ENCODE measurements at places on chromosomes 4 and X.

DNA sequence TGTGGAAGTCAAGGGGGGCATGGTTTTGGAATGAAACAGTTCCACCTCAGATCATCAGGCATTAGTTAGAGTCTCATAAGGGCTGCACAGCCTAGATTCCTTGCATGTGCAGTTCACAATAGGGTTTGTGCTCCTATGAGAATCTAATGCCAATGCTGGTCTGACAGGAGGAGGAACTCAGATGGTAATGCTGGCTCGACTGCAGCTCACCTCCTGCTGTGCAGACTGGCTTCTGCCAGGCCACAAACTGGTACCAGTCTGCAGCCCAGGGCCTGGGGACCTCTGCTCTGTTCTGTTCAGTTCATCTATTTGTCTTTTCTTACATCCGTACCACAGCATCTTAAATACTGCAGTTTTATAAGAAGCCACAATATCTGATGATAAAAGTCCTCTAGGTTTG lies 12.2 kb upstream of the MSL3 start:
- DNase-seq, result no peak

DNA sequence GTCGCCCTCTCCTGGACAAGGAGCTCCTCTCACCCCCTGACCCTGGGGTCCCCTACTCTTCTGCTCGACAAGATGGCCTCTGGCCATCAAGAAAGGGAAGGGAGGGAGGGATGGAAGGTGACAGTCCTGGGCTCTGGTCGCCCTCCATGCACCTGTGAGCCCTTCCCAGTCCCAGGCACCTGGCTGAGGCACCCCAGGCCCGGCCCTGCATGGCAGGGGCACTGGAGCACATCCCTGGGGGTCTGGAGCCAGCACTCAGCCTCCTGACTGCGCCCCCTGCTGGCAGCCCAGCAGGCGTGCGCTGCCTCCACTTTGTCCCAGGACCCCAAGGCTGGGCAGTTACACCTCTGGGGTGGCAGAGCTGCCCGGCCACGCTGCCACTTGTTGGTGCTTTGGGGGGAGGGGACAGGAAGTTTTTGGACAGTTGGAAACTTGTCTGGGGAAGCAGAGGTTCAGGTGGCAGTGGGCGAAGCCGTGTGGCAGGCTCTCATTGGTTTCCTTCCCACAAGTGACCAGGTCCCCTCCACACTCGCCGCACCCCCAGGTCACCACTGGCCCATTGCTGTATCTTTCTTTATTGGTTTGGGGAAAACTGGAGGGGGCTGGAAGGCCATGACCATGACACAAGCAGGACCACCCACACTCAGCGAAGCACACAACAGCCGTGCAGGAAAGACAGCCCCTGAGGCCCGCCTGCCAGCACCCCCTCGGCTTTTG lies 4.3 kb downstream of the PNCK start:
- DNase-seq, result peak; percentile 58

GRCh38 chrX:119647552-119648420 lies 41.6 kb upstream of the NKRF start:
- peak; percentile 59 for DNase-seq

DNA sequence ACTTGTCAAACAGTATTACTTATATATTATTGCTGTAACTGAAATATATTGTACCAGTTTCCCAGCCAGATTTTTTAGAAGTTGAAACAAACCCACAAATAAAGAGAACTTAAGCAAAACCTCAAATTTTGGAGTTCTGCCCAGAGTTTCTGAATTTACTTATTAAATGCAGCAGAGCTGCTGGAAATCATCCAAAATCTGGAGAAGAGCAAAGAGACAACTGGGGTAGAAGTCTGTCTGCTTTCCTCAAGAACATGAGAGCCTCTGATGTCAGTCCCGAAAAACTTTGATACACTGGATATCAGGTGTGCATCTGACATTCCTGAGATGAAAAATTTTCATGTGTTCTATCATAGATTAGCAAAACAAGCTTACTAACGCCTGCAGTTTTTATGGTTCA lies 325.9 kb downstream of the NR3C2 start:
- DNase-seq, result no peak

DNA sequence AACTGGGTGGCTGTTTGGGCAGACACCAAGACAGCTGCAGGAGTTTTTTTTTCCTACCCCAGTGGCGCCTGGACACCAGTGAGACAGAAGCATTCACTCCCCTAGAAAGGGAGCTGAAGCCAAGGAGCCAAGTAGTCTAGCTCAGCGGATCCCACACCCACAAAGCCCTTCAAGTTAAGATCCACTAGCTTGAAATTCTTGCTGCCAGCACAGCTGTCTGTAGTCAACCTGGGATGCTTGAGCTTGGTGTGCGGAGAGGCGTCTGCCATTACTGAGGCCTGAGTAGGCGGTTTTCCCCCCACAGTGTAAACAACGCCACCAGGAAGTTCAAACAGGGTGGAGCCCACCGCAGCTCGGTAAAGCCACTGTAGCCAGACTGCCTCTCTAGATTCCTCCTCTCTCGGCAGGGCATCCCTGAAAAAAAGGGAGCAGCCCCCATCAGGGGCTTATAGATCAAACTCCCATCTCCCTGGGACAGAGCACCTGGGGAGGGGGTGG lies 171.4 kb downstream of the ARHGEF9 start:
- no peak for DNase-seq

GRCh38 chrX:69424161-69424560 lies 80.0 kb upstream of the NALF2 start:
- DNase-seq, result no peak

- DNase-seq, result no peak
Measured at GRCh38 chr4:39464886-39465501, 6.1 kb downstream of the LIAS start.

- DNase-seq, result no peak
Measured at GRCh38 chr4:11568511-11568910, 139.8 kb upstream of the HS3ST1 start.

DNA sequence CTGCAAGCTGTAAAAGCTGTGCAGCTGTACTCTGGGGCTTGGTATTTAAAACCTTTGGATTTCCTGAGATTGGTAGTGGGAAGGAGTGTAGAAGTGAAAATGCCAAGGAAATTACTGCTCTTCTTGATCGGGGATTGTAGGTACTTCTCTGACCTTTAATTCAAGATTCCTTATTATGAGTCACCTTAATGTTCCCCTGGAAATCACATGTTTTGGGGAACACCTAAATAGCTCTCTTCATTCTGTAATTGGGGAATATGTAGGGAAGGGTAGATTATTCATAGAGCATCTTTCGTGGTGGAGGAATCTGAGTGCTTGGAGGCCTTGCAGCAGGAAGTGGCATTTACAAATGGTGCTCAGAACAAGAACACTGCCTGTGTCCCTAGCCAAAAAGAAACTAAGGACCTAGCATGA lies 137.8 kb downstream of the UCHL1 start:
- DNase-seq, result no peak

DNA sequence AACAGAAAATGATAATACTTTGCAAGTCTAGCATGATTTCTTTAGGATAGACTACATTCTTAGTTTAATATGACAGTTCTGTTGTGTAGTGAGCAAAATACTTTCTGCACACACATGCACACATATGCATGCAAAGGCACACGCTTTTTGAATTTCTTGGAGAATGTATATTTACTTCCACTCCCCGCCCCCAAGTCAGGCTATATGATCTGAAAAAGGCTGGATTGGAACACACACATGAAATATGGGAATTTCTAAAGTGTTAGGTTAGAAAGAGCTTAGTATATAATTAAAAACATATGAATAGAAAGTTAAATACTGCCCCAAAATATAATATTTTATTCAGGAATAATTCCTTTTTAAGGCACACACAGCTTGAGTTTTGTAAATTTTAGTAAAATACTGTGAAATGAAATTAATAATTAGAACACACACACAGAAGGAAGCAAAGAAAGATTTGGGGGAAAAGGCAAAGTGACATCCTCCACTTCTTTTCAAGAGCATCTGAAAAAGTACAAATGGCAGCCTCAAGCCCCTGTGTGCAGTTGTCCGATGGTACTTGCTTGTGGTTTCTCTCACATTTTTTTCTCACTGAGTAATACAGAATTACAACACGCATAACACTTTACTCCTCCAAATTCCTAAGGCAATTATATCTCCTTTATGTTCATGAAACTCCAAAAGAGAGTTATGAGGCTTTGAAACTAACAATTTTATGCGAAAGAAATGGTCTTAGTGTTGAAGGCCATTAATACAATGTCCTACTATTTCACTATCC lies 228.9 kb upstream of the ETNPPL start:
- no peak for DNase-seq

DNA sequence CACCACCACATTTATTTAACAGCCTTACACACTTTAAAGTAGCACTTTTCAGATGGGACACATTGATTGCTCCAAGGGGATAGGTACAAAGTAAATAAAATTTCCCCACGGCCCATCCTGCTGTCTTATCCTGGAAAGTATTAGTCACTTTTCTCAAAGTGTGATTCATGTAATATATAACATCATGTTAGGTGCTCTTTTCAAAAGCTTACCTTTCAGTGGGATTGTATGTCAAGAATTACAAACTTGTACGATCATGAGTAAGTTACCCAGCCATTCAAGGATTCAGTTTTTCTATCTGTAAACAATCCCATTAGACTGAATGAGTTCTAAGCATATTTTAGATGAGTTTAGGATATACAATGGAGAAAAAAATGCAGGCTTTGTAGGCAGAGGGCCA lies 876.6 kb upstream of the GRID2 start:
- DNase-seq, result no peak

- DNase-seq, result no peak
Measured at GRCh38 chr4:109913596-109914241, 1.0 kb downstream of the EGF start.

GRCh38 chrX:20506739-20507138 lies 240.0 kb upstream of the RPS6KA3 start:
- DNase-seq, result no peak

DNA sequence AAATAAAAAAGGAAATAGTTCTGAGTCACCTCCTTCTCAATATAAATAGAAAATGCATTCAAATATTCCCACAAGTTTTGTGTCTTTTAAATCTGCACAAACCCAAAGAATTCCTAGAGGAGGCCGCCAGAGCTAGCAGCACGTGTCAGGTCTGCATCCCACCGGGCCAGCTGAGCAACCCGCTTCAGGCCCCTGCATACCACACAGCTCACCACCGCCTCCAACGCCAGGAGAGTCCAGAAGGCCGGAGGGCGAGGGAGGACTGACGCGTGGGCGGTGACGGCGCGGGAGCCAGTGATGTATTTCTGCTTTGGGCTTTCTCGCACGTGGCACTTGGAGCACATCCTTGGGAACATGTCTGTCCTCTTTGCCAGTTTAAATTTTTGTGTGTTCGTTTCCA lies 61.9 kb upstream of the CLDN34 start:
- DNase-seq, result no peak

DNA sequence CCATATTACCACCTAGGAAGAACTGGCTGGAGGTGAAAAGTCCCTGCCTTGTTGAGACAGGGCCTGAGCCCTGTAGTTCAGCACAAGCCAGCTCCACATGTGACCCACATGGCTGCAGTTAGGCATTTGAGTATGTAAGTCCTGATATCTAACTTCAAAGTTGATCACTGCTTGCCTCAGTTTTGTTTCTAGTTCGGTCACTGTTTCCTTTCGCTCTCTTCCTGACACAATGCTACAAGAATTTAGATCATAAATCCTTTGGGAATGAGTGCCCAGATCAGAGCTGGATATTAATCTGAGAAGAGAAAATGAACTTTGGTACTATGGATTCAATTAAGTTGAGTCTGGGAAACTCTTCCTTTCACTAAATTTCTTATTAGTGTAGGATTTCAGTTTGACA lies 48.4 kb downstream of the AKAP4 start:
- DNase-seq, result no peak

GRCh38 chr4:7003176-7003878 lies 39.8 kb upstream of the TADA2B start:
- no peak for DNase-seq

DNA sequence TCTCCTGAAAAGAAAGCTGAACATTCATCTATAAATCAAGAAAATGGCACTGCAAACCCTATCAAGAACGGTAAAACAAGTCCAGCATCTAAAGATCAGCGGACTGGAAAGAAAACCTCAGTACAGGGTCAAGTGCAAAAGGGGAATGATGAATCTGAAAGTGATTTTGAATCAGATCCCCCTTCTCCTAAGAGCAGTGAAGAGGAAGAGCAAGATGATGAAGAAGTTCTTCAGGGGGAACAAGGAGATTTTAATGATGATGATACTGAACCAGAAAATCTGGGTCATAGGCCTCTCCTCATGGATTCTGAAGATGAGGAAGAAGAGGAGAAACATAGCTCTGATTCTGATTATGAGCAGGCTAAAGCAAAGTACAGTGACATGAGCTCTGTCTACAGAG lies 28.6 kb downstream of the PAQR3 start:
- no peak for DNase-seq

GRCh38 chr4:92215476-92215875 lies 88.3 kb upstream of the GRID2 start:
- no peak for DNase-seq

- DNase-seq, result no peak
Measured at GRCh38 chrX:1751781-1752180, 136.9 kb downstream of the ASMT start.

All from stimulated activated CD4-positive, alpha-beta T cell treated with anti-CD3 and anti-CD28 coated beads, Interleukin-4, amount 100 ng/mL, for 1 hour (primary cell).